D341Med (cell line): ENCODE measurements at places on chromosomes 3 and 15.

DNA sequence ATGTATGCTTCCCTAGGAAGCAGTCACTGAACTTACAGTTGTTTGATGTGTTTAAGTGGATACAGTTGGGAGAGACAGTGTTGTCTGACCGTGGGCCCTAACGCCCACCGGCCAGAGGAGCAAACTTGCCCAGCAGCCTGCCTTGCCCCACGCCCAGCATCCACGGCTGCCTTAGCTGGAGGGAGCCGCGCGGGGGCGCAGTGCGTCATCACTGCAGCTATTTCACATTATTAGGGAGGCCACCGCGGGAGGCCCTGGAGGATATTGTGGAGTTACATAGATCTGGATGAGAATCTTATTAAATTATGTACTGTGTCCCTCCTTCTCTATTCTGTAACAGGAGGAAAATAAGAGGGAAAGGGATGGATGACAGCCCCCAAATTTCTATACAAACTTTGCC lies 267.2 kb downstream of the GABRG3 start:
- DNase-seq = no peak

DNA sequence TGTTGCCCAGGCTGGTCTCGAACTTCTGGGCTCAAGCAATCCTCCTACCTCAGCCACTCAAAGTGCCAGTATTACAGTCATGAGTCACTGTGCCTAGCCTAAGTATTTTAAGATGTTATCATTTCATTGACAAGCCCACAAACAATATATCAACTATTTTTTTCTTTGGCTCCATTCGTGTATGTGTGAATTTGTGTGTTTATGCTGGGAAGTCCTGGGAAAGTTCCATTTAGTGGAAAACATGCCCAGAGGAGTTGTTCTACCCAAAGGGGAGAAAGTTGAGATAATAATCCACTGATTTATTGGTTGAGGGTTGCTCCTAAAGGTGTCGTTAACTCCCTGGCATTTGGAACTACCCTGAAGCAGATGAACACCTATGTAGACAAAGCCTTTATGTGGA lies 58.8 kb downstream of the KIF9 start:
- no peak for DNase-seq

GRCh38 chr3:129794311-129795185 lies 99.0 kb downstream of the TMCC1 start:
- peak; percentile 45 for DNase-seq

DNA sequence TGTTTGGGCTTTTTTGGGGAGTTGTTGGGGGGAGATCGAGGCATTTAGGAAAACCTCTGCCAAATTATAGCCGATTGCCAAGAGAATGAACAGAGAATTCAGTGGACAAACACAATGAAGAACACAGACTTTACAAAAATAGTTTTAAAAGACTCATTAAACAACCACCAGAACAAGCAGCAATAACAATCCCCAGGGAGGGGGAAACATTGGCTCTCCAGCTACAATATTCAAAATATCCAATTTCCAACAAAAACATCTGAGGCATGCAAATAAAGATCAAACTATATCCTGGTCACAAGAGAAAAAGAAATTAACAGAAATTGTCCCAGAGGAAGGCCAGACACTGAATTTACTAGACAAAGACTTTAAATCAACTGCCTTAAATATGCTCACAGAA lies 24.5 kb upstream of the ANKRD28 start:
- DNase-seq = no peak

- peak; percentile 99 for DNase-seq
Observed at GRCh38 chr3:39809181-39809994, at the start of gene MYRIP. Gene MYRIP, plus strand, starts transcription at chr3:39809609. Its CDS starts 91,208 bp downstream, at chr3:39900817.

GRCh38 chr3:47247131-47248064 lies 35.2 kb downstream of the KIF9 start:
- no peak for DNase-seq

DNA sequence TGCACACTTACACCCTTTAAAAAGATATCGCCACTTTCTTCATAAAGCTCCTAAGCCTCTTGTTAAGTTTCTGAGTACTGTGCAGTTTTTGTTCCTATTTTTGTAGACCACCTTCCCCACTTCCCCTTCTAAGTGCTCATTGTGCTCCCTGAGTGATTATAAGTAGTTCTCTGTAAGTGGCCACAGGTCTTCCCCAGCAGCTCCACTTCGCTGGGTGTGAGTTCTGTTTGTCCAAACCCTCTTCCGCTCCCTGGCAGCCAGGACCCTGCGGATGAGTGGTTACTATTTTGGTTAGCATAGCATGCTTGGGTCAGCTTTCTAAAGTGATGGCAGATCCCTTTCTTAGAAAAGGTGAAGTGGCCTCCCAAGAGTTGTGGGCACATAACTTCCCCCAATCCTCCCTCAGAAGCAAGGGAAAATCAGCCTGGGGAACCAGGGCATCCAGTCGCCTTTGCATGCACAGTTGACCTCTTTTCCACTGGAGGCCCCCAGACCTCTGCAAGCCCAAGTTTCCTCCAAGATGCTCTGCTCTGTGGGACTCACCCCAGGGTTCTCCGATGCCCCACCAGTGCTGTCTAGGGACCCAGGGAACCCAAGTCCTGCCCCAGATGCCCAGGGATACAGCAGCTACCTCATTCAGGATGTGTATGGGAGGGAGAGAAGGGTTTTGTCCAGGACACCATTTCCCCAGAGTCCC lies 69.6 kb downstream of the ATP10A start:
- DNase-seq = no peak
